HS-27A (cell line): ENCODE measurements at places on chromosomes 1 and 21.

GRCh38 chr1:38269923-38270848 lies 223.6 kb upstream of the POU3F1 start:
- no peak for DNase-seq

DNA sequence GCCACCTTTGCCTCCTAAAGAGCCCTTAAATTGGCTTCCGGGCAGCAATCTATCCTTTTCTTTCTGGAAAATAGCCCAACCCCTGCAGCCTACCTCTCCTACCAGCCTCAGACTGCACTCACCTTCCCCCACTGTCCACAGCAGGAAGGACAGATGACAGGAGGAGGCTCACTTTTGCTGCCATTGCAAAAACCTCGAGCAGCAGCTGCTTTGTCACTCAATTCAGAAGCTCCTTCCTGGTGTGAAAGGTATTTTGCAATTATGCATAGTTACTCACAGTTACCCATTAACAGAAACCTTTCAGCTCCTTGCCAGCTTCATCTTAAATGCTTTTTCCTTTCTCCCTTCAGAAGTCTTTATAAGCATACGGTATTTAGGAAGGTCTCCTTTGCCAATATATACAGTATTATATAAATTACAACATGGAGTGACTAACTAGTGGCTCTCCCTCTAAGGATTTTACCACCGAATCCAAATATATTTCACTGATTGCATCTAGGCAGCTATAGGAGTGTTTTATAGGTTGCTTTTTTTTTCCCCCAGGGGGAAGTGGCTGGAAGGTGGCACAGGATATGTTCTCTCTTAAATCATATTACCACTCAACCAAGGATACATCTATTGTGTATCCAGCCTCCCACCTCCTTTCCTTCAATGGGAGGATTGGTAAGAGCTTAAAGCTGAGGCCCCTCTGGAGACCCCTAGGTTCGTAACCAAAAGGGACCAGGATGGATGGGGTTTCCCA lies 142.1 kb upstream of the IPO9 start:
- no peak for DNase-seq

- no peak for DNase-seq
These were observed 20.4 kb upstream of the CCDC27 start for GRCh38 chr1:3731583-3732433.

DNA sequence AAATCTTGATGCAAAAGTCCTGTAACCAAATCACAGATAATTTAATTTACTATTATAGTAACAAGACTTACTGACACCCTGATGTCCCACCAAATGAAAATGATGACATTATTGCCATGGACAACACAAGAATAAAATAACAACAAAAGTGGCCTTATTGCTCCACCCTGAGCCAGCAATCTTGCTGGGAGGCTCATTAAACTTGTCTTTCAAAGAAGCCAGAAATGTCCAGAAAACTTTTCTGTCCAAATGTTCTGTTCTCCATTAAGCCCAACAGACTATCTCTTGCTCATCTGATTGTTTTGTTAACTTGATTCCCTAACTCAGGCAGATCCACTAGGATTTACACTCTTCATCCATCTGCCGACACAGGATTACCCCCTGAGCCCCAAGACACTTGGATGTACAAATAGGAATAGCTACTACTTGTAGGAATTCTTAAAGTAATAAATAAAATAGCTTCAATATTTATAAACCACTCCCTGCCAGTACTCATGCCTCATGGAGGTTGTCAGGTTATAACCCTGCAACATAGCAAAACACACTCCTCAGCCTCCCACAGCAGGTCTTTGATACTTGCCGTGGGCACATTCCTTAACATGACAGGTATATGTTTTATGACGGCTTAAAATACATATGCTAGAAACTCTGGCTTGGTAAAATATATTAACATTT lies 84.9 kb downstream of the PTPN14 start:
- no peak for DNase-seq

DNA sequence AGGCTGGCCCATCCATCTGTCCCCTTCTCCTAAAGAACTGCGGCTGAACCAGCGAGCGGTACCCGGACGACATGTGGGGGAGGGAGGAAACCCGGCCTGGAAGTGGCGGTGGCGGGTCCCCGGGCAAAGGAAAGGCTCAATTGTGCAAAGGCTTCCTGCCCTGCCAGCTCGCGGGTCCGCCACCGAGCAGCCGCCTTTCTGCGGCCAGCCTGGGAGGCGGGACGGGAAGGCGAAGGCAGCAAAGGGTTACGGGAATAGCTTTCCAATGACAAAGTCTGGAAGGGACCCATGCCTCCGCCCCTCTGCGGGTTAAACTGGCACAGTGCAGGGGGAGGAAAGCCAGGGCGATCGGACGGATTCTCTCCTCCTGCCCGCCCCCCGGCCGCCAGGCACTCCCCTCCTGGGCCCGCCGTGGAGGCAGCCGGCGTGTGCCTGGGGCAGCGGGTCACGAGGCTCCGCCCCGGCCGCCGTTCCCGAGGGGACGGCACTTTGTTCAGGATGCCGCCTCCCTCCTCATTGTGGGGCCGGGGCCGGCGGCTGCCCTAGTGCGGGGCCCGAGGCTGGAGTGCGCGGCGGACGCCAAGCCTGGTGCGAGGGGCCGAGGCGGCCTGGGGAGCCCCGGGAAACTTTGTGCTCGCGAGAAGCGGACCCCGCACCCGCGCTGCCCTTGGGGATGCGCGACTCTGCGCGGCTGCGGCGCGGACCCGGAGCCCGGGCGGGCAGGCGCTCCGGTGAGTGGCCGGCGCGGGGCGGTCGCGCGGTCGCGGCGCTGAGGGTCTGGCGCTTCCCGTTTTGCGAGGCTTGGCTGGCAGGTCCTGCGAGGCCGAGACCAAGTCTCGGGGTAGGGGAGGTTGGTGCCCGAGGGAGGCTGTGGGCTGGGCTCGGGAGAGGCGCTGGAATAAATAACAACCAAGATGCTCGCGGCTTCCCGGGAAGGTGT lies at the start of gene NAV1:
TSS of gene NAV1 (plus strand) at position 516 of the 940 bp plus-strand sequence. CDS start 83,758 bp downstream, outside the sequence.
- no peak for DNase-seq

DNA sequence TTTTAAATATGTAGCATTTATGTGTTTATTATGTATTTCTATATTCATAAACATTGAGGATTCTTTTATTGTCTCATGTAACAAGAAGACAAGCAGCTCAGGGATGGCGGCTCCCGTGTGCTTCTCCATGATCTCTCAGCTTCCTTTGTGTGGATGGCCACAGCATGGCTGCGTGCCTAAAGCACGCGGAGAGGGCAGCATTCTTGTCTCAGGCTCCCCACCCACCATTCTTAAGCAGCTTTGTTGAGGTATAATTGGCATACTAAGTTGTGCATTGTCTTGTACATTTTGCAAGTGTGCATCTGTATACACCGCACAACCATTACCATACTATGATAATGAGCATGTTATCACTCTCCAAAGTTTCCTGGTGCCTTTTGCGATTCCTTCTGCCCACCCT lies 81.6 kb downstream of the CAMTA1 start:
- no peak for DNase-seq

DNA sequence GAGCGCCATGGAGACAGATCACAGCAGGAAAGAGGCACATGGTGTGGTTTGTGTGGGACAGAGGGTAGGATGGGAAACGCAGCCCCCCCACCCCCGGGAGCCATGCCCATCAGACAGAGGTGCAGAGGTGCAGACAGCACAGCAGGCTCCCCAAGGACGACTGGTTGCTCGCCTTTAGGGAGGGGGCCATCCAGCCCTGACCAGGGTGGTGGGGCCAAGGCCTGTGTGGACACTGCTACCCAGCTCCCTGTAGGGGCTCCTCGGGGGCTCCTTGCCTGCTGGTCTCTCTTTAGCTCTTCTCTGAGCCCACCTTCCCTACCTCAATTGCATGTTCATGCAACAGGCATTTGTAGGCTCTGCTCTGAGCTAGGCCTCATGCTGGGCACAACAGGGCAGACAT lies 3.7 kb downstream of the KCNAB2 start:
- DNase-seq = no peak

GRCh38 chr21:41095983-41096382 lies 72.0 kb upstream of the BACE2 start:
- DNase-seq = no peak

- DNase-seq = no peak
These were observed 63.5 kb upstream of the OLIG2 start for GRCh38 chr21:32962268-32962667.

DNA sequence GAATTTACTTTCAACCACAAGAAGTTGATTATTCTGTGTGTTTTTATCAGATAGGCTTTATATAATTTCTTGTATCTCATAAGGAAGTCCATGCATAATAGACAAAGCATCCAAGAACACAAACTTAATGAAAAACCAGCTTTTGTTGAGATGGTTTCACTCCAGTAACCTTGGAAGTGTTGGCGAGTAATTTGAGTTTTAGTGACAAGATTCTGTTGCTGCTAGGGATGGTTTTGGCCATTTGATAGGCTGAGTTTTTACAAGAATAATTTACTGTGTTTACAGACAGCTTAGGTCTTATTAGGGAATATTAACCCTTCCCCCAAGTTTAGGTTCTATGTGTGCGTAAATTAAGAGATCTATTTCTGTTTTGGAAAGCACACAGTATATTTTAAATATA lies 513.6 kb downstream of the USP25 start:
- DNase-seq = no peak

DNA sequence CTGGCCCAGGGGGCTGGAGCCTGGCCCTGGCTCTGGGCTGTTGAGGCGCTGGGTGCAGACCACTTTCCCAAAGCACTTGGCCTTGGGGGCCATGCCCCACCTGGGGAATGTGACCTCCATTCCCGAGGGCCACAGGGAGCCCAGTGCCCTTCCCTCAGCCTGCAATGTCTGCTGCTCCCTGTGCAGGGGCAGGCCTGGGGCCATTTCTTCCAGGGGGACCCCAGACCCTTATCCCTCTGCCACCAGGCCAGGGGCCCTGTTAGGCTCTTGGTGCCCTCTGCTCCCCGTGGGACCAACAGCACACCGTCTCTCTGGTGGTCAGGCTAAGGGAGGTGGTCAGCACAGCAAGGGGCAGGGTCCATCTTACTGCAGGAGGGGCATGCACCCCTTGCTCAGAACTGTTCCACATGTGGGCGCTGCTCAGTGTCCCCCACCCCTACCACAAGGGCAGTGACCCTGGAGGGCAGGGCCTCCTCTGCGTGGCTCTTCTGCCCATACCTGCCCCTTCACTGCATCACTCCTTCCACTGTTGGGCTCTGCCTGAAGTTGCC lies 1.1 kb upstream of the TMEM52 start:
- DNase-seq = no peak

DNA sequence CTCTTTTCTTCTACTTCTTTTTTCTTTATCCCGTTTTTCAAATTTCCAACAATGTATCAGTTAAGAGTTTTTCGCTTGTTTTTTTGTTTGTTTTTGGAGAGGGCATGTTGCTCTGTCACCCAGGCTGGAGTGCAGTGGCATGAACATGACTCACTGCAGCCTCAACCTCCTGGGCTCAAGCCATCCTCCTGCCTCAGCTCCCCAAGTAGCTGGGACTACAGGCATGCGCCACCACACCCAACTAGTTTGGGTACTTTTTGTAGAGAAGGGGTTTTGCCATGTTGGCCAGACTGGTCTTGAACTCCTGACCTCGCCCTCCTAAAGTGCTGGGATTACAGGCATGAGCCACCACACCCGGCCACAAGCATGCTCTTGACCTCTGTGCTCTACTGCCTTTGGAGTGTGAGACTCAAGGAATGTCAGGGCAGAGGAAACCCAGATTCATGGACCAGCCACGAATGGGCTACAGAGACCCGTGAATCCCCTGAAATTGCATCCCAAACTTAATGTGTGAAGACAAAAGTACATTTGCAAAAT lies 65.1 kb upstream of the HSD17B7 start:
- no peak for DNase-seq

DNA sequence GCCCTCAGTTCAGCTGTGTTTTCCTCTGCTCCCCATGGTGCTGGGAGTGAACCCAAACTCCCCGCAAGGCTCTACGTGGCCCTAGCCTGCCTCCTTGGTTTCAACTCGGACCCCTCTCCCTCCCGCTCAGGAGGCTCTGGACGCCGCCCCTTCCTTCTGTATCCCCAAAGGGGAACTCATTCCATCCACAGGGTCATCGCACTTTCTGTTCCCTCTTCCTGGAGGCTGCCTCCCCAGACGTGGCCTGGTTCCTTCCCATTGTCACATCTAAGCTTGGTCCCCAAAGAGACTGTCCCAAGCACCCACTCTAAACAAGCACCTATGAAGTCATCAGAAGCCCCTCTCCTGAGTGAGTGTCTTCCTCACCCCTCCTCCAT lies 10.9 kb downstream of the KCNAB2 start:
- no peak for DNase-seq

DNA sequence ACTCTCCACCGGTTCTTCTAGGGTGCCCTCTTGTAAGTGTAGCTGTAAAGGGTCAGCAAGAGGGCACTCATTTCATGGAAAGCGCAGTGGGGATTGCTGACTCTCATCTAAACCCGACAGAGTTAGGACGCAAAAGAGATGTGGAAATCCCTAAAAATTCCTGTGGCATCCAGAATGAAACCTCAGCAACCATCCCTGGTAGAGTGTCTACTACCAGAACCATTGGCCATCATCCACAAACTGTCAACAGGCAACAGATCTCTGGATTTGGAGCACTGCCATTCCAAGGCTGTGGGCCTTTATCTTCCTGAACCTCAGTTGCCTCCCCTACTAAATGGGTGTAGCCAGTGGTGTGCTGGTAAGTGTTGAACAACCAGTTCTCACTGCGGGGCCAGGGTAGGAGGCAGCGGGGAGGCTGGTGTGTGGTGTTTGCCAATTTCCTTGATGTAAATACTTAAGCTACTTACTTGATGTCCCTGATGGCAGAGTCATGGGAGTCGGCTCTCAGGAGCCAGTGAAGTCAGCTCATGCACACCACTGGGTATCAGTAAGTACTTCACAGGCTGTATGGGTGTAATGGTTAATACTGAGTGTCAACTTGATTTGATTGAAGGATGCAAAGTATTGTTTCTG lies 195.8 kb downstream of the KAZN start:
- DNase-seq = no peak

DNA sequence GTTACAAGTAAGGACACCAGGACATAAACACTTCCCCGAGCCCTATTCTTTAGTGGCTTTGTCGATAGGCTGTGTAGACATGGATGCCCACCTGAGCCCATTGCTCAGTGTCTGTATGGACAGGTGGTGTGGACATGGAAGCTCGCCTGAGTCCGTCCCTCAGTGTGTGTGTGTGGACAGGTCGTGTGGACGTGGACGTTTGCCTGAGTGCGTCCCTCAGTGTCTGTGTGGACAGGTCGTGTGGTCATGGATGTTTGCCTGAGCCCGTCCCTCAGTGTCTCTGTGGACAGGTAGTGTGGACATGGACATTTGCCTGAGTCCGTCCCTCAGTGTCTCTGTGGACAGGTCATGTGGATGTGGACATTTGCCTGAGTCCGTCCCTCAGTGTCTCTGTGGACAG lies 38.7 kb upstream of the COL6A2 start:
- DNase-seq = no peak

DNA sequence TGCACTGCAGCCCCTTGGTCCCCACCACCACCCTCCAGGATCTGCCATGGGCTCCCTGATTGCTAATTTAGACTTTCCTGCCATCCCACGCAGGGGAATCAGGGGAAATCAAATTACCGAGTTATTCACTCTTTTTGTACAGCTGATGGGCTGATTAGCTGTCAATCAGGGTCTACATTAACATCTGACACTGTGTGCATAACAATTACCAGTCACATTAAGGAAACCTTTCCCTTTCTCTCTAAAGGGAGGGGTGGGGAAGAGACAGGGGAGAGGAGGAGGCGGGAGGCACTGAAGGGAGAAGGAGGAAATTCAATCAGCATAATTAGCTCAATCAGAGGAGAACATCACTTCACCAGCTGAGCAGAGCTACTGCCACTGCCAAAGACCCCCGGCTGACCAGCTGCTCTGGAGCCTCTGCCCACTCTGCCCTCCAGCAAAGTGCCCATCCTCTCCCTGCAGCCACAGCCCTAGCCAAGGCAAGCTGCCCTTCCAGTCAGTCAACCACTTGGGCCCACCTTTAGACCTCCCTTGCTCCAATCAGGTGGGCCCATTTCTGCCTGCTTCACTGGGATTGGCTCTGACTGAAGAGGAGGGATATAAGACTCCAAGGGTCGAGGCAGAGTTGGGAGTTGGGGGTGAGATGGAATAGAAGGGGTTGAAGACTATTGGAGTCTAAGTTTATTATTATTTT lies 199.3 kb upstream of the ZC3H12A start:
- no peak for DNase-seq
